GM13977 (cell line): ENCODE measurements at places on chromosomes 5 and 9.

GRCh38 chr5:39102684-39103155 is 28.5 kb upstream of the RICTOR start:
- no peak for DNase-seq

- DNase-seq: no peak
These were observed 7.4 kb downstream of the MEF2C start for GRCh38 chr5:88875341-88876234.

DNA sequence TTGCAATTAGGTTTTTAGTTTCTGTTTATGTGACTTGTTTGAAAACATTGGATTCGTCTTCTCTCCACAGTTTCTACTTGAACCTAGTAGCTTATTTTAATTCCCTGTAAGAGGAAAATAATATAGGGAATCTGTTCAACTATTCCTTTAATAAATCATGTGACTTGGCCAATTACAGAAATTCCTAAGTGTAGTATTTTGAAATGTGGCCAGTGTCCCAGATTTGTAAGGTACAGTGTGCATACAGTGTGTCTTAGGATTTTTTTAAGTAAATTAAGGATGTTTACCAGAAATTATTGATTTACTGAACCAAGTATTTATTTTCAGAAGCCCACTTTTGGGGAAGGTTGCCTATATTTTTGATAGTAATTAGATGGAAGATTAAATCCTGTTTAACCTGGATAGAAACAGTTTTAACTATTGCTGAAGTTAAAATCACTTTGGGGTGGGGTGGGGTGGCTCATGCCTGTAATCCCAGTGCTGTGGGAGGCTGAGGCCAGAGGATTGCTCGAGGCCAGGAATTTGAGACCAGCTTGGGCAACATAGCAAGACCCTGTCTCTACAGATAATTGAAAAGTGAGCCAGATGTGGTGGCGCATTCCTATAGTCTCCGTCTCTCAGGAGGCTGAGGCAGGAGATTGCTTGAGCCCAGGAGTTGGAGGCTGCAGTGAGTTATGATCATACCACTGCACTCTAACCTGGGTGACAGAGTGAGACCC is 36.9 kb downstream of the G3BP1 start:
- no peak for DNase-seq

DNA sequence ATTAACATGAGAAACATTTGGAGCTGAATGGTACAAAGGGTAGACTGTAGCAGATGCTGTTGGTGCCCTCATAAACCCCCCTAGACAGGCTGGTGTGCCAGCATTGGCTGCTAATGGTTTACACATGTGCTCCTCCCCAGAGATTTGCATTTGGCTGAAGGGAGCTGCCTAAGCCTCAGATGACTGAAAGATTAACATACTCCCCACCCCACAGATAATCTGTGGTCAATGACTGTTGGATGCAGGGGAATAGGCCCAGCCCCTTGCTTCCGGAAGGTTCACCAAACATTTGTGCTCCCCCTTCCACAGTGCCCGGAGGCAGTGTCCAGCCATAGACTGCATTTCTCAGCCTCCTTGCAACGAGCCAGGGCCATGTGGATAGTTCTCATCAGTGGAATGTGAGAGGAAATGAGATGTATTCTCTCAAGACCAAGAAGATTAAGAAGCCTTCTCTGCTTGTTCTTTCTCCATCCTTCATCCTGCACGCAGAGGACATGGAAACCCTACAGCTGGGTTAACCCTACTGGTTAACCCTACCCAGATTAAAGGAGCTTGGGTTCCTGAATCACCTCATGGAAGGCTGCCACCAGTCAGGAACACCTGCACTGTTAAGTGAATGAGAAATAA is 79.6 kb downstream of the PHAX start:
- no peak for DNase-seq

DNA sequence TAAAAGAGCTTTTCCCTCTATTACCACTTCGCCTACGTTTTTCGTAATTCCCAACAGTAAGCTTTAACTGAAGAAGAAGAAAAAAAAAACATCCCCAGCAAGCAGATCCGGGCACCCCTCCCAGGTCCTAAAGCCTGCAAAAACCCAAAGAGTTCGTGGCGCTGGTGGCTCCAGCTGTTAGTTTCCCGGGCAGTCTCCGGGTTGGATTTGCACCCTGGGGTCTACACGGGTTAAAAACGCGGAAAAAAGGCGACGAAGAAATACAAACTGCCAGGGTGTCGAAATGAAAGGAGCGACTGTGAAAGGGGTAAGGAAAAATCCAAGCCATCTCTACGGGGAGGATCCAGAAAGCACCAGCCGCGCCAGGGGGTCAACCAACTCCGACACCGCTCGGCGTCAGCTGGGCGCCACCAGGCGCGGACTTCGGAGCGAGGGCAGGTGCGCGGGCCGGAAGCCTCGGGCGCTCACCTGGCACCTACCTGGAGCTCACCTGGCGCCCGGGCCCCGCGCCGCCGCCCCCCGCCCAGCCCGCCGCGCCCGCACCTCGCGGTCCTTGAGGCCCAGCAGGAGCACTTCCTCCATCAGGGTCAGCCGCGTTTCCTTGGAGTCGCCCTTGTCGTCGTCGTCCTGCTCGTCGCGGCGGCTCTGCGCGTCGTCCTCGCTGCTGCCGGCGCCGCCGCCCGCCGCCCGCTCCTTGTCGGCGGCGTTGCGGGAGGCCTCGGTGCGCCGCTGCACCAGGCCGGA is 680 bp downstream of the GOLPH3 start:
- DNase-seq: peak; percentile 70

- DNase-seq: no peak
These were observed 8.1 kb upstream of the NUP214 start for GRCh38 chr9:131117121-131117761.

- no peak for DNase-seq
These were observed 134.6 kb downstream of the PHF2 start for GRCh38 chr9:93711002-93711401.

GRCh38 chr5:62256161-62257019 is 49.6 kb upstream of the KIF2A start:
- no peak for DNase-seq

GRCh38 chr9:5897851-5898250 is 7.2 kb downstream of the MLANA start:
- no peak for DNase-seq

GRCh38 chr5:107670932-107671741 is at the start of gene EFNA5:
TSS of gene EFNA5 (minus strand) at chr5:107670937.
- DNase-seq: peak; percentile 67

DNA sequence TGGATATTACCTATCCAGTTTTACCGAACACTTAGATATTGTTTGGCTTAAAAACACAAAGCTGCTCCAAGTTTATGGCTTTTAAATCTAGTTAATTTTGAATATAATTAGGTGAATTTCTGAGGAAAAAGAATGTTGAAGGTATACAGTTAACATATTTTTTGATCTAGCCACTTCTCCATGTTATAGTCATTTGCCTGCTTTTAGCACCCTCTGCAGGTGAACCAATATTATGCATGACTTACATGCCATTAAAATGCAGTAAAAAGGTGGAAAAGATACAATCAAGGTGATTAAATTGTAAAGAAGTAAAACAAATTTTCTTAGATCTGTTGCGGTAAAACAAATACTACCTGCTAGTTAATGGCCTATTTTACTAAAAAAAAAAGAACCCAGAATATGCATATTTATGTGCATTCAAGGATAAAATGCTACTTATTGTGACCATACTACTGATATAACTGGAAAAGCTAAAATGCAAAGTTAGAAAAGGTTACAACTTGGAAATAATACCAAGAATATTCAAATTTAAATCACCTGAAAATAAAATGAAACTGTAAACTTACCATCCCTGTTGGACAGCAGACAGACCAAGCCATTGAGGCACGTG is 132.1 kb downstream of the AP3B1 start:
- DNase-seq: peak; percentile 25

GRCh38 chr5:150729859-150730258 is 29.0 kb downstream of the DCTN4 start:
- DNase-seq: no peak

DNA sequence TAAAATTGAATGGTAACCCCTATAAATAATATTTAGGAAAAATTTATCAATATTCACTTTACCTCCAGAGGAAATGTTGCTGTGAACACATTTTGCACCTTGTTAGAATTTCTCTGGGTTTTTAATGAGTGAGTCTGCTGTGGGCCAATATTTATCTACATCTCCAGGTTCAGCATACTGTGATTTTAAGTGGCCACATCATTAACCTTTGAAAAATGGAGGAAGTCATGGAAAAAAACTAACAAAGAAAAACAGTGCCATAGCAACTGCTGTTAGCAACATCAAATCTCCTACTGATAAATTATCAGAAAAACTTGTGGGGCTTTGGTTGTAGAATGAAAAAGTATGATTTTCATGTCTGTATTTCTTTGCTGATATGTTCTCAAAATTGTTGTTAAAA is 55.0 kb downstream of the CD180 start:
- DNase-seq: no peak

GRCh38 chr5:76838481-76839261 is 11.1 kb upstream of the S100Z start:
- DNase-seq: no peak

- peak; percentile 90 for DNase-seq
These were observed at the start of gene DEPDC1B for GRCh38 chr5:60699609-60700415. TSS of gene DEPDC1B (minus strand) at chr5:60700166. CDS start at chr5:60700093, 73 bp downstream.

- DNase-seq: peak; percentile 67
These were observed 21.3 kb upstream of the NDST1 start for GRCh38 chr5:150486402-150487198.

DNA sequence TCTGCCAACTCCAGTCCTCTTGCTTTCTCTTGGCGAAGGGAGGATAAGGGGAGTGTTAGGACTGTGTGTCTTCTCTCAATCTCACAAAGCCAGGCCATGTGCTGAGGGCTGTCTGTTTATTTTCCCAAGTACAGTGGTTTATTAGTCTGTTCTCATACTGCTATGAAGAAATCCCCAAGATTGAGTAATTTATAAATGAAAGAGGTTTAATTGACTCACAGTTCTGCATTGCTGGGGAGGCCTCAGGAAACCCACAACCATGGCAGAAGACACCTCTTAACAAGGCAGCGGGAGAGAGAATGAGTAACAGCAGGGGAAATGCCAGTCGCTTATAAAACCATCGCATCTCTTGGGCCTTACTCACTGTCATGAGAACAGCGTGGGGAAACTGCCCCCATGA is 36.2 kb upstream of the CKS2 start:
- no peak for DNase-seq

GRCh38 chr9:112861155-112861554 is 29.5 kb downstream of the SLC46A2 start:
- DNase-seq: no peak

GRCh38 chr9:118670011-118670953 is 699.0 kb downstream of the BRINP1 start:
- no peak for DNase-seq

- DNase-seq: no peak
These were observed 96.5 kb downstream of the TLE1 start for GRCh38 chr9:81592887-81593266.

DNA sequence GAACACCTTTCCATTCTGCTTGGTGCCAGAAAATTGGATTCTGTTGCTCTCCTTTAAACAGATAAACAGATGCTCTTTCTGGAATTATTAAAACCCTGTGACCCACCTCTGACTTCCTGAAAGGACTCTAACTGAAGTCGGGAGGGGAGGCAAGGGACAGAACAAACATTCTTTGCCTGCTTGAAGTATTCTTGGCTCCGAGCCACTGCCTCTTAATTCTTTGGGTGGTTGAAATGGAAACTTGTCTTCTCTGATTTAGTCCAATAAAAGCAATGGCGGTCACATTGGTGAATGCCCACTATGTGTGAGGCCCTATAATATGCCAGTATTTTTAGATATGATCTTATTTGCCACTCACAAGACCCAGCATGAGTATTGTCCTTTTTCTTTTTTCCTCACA is 236.8 kb downstream of the SLIT3 start:
- no peak for DNase-seq
